ENCODE measurements at places on chromosomes 4 and X.

DNA sequence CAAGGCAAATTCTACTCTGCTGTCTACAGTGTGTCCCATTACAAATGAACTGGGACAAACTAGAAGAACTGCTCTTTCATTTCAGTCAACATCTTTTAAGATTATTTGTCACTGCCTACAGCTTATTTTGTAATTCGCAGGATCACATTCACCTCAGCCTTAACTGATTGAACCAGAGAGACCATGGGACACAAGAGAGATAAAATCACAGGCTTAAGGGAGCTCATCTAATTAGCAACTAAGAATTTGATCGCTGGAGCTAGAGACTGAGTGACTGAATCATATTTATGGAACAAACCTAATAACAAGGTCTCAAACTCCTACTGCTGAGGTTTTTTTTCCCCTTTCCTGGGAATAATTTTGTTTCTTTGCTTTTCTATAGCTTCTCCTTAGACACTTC is 898.2 kb downstream of the PCDH18 start:
- no peak for DNase-seq

- no peak for DNase-seq
Observed at GRCh38 chrX:100363896-100364295, 46.2 kb downstream of the PCDH19 start.

GRCh38 chr4:48156423-48156822 is 22.4 kb upstream of the TXK start:
- DNase-seq, result no peak

GRCh38 chrX:42443267-42443666 is 334.7 kb downstream of the PPP1R2C start:
- DNase-seq, result no peak

DNA sequence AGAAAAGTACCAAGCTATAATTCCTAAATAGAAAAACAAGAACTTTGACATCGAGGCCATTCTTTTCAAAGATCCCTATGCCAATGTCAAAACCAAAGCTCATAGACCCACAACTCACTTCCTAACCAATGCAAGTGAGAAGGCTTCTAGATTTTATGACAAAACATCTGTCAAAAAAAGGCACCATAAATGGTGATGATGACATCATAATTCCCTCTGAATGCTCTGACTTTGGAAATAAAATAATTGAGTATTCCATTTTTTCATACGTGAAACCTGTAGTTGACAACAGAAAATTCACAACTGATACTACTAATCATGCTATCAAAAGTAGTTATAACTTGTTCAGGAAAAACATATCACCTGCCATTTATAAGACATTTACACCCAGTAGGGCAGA is 8.7 kb upstream of the CABS1 start:
- no peak for DNase-seq

DNA sequence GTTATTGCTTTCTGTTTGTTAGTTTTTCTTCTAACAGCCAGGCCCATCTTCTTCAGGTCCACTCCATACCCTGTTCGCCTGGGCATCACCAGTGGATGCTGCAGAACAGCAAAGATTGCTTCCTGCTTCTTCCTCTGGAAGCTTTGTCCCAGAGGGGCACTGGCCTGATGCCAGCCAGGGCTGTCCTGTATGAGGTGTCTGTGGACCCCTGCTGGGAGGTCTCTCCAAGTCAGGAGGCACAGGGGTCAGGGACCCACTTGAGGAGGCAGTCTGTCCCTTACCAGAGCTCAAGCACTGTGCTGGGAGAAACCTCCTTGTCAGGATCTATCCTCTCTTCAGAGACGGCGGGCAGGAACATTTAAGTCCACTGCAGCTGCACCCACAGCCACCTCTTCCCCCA is 2.5 kb upstream of the PAGE2B start:
- no peak for DNase-seq

- DNase-seq, result no peak
Observed at GRCh38 chrX:40506201-40506985, 74.4 kb upstream of the ATP6AP2 start.

- peak; percentile 71 for DNase-seq
Observed at GRCh38 chrX:29662759-29663503, 552.4 kb upstream of the MAGEB2 start.

GRCh38 chr4:77579406-77580076 is 26.1 kb upstream of the CXCL13 start:
- peak; percentile 72 for DNase-seq

GRCh38 chr4:7843831-7844593 is 95.6 kb downstream of the AFAP1 start:
- DNase-seq, result peak; percentile 46

GRCh38 chr4:180059216-180059881 is 2183.9 kb upstream of the TENM3 start:
- DNase-seq, result no peak

DNA sequence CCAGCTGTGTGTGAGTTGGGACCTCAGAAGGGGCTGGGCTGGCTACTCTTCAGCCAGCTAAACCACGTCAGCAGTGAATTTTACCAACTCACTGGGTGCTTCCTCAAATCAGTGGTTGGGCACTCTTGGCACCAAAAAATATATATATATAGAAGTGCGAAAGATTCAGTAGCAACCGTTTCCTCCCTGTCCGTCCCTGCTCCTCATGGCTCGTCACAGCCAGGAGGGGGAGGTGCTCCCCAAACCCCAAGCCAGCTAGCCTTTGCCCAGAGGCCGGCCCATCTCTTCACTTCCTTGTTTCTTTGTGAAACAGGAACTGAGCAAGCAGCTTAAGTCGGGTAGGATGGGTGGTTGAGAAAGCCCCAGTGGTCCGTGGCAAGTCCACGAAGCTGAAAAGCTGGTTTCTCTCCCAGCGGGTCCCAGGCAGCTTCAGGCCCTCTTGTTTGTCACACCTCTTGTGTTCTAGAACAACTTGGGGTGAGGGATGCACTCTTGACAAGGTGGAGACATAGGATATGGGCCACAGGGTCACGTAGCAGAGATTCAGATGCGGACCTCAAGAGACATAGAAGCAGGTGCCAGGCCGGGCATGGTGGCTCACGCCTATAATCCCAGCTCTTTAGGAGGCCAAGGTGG is 6.8 kb upstream of the SASH3 start:
- DNase-seq, result no peak

DNA sequence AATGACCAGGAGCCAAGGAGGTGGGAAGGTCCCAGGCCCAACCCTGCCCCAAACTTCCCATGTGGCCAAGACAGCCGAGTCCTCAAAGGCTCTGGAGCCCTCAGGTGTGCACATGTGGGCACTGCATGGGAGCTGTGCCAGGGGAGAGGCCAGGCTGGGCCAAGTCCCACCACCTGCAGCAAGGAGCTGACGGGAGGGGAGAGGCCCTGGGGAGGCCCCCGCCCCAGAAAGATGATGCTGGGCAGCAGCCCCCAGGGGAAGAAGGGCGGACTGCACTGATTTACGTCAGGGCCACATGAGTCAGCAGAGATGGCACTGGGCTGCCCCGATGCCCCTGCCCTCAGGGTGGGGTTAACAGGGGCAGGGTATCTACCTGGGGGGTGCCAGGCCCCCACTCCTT is 1.4 kb downstream of the L1CAM start:
- no peak for DNase-seq

DNA sequence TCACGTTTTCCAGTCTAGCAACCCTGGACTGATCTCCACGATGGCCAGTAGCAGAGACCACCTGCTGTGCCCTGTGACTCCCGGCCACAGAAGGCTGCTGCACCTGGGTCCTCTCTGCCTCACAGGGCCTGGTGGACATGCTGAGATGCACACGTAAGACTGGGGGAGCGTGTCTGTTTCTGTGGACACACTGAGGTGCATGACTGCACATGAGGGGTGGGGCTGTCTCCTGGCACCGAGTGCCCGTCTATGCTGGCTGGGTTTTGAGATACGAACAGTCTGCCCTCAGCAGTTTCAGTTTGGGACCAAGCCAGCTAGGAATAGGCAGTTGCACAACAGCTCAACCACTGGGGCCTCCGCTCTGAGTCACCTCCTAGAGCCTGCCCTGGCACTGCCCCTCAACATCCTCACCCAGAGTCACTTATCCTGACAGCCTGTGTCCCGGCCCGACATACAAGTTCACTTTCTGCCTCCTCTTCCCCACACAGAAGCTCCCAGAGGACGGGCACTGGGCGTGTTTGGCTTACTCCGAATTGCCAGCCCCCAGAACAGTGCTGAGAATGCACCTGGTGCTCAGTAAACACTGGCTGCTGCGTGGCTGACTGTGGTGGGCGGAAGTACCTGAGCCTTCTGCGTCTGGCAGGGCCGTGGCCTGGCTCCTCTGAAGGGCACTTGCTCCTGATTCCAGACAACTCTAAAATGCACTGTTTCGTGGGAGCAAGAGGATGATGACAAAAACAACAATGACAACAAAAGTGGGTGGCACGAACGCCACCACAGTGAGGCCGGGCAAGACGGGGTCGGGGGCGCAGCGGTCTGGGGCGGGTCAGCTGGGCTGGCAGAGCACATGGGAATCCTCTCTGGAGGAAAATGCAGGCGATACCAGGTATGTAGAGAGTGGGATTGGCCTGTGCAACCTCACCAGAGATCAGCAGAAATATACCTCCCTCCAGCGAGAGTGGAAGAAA is 30.9 kb downstream of the RNF212 start:
- peak; percentile 67 for DNase-seq

DNA sequence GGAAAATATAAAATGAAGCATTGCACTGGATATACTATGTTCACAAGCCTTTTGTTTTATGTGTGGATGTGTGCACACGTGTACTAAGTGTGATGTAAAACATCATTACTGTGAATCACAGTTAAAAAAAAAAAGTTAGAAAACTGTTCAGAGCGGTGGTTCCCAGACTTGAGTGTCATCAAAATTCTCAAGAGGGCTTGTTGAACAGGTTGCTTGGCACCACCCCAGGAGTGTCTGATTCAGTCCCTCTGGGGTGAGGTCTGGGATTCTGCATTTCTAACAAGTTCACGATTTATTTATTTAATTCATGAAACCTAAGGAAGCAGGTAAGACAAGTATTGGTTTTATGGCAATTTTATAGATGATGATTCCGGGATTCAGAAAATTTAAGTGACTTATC is 1.8 kb downstream of the CENPU start:
- no peak for DNase-seq

- no peak for DNase-seq
Observed at GRCh38 chr4:93828995-93829819, 654 bp downstream of the ATOH1 start.

GRCh38 chrX:48736303-48736702 is 25.2 kb upstream of the GLOD5 start:
- no peak for DNase-seq

- DNase-seq, result no peak
Observed at GRCh38 chr4:39820186-39820585, 122.2 kb downstream of the UBE2K start.

- DNase-seq, result no peak
Observed at GRCh38 chr4:44861756-44862155, 135.4 kb upstream of the GNPDA2 start.

- no peak for DNase-seq
Observed at GRCh38 chr4:169202145-169202699, 68.5 kb downstream of the SH3RF1 start.

- peak; percentile 19 for DNase-seq
Observed at GRCh38 chrX:9378980-9379696, 85.7 kb upstream of the TBL1X start.

GRCh38 chrX:119238557-119238956 is 2.5 kb downstream of the PGRMC1 start:
- no peak for DNase-seq

DNA sequence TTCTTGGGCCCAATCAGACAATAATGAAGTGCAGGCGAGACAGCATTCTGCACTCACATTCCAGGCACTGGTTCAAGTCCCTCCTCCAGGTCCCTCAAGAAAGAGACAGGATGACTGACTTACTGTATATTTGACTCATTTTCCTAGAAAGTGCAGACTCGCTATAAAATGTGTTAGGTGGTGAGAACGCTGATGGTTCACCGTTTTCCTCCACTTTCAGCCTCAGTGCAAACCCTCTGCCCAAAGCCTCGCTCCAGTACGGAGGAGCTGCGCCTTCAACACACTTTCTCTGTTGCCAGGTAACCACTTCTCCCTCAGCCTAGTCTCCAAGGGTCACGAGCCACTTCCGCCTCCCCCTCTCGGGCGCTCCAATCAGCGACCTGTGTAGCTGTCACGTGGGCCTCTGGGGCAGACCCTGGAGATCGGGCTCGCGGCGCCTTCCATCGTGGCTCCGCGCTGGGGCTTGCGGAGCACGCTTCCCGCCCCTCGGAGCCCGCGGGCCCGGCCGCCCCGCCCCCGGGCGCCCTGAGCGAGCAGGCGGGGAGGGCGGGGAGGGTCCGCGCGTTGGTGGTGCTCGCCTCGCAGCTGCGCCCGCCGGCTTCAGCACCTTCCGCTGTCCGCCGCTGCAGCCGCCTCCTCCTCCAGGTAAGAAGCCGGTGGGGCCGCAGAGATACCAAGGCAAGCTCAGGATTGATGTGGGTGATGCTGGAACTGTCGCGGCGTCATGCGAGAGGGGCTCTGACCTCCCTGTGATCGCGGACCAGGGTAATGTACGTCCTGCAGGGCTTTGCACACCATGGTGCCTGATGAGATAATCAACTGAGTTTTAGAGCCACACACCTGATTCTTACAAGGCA is at the start of gene WDR17:
Gene WDR17 (plus strand): TSS at position 407 of the 857 bp plus-strand sequence. CDS start 45,740 bp downstream, outside the sequence.
- DNase-seq, result peak; percentile 78

GRCh38 chr4:82745173-82745842 is 53.3 kb downstream of the SCD5 start:
- no peak for DNase-seq

DNA sequence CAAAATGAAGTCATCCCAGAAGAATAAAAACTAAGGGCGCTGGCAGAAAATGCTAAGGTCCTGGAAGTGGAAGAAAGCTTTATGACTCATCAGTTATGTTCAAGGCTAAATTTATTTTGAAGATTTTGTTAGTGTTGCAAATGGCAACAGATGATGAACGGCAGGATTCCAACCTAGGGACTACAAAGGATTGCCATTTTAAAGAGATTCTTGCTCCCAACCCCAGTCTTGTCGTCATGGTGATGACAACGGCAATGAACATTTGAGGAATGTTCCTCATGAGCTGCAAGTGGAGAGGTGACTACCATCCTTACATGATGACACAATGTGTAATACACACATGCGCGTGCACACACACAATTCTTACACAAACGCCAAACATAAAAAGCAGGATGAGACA is 54.4 kb upstream of the FTHL17 start:
- DNase-seq, result no peak

DNA sequence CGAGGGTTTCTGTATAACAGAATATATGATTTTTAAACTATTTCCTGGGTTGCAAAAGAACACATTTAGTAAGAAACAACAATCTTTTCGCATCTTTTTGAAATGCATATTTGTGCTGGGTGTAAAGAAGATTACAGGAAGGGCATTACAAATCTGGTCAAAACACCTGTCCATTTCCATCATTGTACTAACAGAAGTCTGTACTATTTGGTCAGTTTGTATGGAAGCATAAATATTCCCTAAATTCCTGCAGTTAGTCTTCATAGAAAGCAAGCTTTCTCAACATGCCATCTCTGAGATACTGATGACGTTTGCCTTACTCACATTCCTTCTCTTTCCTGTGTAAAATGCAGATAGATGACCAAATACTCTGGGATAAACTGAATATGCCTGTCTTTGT is 203.3 kb downstream of the NWD2 start:
- DNase-seq, result no peak

- DNase-seq, result no peak
Observed at GRCh38 chr4:138736362-138736761, 279.2 kb upstream of the NOCT start.

All from LoVo (cell line).